ENCODE measurements at places on chromosomes 3 and 15. TPM values are rescaled to one million over a fixed set of nuclear protein-coding genes. Genes with fewer than 3 reads are reported as not detected.
A peak's percentile ranks its signal among the peaks of the same experiment; 100 is the strongest.

GRCh38 chr15:50318697-50319096 is 36.3 kb downstream of the GABPB1 start:
- DNase-seq: no peak

GRCh38 chr3:170867143-170867937 is 2.7 kb downstream of the RPL22L1 start:
- no peak for DNase-seq

DNA sequence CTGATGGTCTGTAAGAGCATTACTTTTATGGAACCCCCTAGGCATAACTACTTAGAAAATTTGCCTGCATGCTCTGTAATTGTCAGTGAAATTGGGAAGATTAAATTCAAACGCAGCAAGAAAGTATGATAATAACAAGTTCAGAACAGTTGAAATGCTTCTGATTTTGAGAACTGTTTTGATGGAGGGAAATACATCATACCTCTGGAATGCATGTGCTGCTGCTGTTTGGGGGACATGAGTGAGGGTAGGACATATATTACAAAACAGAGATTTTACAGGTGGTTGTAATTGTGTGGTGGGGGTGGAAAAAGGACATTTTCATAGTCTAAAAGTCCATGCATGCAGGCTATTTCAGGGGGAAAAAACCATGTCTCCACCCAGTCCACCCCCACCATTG is 135.0 kb upstream of the DPH6 start:
- DNase-seq: no peak

GRCh38 chr3:155995525-155996370 is 124.6 kb upstream of the KCNAB1 start:
- no peak for DNase-seq

DNA sequence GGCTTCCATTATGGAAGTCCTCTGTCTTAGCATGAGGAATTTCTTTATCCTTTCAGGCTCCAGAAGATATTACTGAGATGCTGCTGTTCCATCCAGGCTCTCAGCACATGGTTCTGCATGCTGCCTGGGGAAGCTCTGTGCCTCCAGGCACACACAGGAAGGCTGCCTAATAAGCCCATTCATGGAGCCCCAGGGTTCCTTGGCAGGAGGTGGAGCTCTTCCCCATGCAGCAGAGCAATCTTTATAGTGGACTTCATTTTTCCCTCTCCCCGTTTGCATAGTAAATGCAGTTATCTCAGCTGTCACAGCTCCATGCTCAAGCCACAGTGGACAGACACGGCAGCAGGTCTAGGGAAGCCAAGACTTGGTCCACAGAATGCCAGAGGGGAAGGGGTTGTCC is 57.6 kb downstream of the BOC start:
- no peak for DNase-seq

GRCh38 chr15:99450896-99451358 is 114.9 kb upstream of the MEF2A start:
- peak; percentile 33 for DNase-seq

- no peak for DNase-seq
Observed at GRCh38 chr15:76381366-76381765, 44.8 kb downstream of the ISL2 start.

TRPM1 gene
- total RNA-seq: not detected

C3orf70 gene
- 0.79 TPM for total RNA-seq

GRCh38 chr3:56940976-56941375 is 119.5 kb upstream of the SPATA12 start:
- no peak for DNase-seq

CHRNB4 gene
- 0.38 TPM for total RNA-seq

- no peak for DNase-seq
Observed at GRCh38 chr15:96125721-96126415, 204.6 kb upstream of the NR2F2 start.

DNA sequence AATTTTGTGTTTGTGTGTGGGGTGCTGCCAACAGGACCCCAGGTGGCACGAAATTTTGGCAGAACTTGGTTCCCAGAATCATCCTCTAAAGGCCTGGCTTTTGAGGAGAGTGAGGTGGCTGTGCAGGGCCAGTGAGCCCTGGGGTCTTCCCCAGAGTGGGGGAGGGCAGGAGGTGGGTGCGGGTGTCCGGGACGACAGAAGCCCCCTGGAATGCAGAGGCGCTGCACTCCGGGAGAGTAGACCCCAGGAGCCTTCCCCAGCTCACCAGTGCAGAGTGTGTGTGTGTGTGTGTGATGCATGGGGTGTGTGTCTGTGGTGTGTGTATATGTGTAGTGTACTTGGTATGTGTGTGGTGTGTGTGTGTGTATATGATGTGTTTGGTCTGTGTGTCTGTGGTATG is 44.4 kb upstream of the SEC13 start:
- DNase-seq: no peak

DNA sequence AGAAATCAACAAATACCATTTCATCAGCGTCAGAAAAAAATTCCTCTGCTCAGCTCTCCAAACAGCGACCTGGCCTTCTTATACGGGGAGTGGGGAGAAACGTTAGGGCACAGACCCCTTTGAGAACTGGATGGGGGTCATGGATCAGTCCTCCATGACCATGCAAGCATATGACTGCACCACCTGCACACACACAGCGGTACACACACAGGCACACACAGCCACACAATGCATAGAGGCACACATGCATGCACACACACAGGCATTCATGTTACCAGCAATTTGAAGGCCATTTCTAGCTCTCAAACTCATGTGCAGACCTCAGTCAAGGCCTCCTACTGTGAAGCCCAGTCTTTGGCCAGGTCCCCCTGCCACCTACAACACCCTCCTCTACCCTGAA is 50.2 kb downstream of the SLC41A3 start:
- no peak for DNase-seq

DPPA2 gene
- total RNA-seq: 3.1 TPM

MUC4 gene
- 0.35 TPM for total RNA-seq

- no peak for DNase-seq
Observed at GRCh38 chr3:183375787-183376186, 52.6 kb downstream of the MCF2L2 start.

DNA sequence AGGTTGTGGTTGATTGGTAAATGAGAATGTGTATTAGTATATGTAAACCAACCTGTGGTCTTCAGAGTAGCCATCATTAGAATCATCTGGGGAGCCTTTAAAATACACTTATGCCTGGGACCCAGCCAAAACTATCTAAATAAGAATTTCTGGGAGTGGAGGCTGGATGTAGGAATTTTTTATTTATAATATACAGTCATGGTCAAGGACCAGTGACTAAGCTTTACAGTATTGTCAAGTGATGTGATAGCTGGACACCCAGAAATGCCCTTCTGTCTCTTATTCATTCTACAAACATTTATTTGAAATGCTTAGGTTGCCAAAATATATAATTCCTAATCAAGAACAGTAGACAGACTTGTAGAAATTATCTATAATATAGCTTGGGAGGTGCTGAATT is 132.2 kb downstream of the MBNL1 start:
- DNase-seq: no peak

DNA sequence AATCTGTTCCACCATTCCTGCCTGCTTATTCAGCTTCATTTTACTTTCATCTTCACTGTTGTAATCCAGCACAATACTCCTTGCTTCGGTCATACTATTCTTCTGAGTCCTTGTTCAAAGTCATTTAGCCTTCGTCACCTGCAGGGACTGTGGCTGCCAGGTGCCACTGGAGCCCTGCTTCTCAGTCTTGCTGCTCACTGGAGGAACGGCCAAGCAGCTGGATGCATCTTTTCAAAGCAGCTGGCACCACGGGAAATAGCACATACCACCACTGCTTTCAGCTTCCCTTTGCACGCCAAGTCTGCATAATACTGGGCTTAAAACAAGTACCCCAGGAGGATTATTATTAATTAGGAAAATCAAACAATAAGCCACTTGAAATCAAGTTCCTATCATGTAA is 287.6 kb downstream of the BCHE start:
- DNase-seq: no peak

DNA sequence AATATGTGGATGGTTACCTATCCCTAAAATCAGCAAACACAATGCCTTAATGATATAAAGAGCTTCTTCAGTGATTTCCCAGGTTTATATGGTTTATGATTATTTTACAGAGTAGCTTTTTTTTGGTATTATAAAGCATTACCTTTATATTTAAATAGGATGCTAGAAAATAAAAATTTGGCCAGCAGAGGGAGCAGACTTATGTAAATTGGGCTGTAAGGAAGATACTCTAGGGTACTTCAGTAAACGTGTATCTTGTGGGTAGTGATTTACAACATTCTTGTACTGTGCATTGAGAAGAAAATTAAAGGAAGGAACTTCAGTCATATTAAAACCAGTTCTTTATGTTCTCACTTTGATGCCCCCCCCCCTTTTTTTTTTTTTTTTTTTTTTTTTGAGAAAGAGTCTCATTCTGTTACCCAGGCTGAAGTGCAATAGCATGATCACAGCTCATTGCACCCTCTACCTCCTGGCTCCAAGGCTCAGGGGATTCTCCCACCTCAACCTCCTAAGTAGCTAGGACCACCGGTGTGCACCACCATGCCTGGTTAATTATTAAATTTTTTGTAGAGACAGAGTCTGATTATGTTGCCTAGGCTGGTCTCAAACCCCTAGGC is 167.9 kb downstream of the BBX start:
- DNase-seq: no peak

DNA sequence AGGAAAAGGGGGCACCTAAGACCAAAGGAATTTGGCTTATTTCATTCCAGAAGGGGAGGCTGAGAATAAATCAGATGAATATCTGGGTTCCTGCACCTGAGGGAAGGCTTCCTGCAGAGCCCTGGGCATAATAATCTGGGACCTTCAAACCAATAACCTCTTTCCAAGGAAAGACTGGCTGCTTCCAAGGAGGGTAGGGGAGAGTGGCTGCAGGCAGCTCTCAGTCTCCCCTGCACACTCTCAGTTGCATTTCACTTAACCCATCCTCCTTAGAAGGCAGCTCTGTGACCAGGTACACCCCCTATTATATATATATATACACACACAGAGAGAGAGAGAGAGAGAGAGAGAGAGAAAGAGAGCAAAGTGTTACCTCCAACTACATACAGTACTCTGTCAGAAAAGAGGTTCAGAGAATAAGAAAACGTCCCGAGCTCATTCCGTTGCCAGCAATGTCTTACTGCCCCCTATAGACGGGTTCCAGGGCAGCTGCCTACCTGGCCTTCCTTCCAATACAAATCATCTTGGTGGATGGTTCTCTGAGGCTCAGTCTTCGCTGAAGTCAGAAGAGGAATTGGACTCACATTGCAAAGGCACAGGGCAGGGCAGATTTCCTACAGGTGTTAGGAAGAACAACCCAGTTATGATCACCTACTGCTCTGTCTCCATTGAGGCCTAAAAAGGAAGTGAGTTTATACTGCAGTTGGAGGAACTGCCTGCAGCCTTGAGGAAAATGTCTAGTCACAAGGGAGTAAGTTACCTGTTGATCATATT is 26.1 kb downstream of the CAPN3 start:
- DNase-seq: peak; percentile 91

DNA sequence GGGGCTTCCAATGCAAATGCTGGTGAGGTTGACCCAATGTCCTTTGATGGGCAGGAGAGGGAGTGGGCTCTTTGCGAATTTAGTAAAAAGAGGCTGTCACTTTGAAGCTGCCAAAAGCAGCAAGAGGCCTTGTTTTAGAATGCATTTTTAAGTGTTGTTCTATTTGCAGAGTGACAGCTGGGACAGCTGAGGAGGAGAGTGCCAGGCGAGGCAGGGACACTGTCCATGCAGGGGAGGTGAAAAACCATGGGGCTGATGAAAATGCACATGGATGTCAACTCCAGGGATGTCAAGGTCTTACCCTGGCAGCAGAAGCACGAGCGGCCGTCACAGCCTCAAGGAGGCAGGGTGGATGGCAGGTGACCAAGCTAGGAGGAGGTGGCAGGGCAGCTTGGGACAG is 279.8 kb downstream of the ADAMTS17 start:
- DNase-seq: no peak

CLRN1 gene
- not detected for total RNA-seq

DNA sequence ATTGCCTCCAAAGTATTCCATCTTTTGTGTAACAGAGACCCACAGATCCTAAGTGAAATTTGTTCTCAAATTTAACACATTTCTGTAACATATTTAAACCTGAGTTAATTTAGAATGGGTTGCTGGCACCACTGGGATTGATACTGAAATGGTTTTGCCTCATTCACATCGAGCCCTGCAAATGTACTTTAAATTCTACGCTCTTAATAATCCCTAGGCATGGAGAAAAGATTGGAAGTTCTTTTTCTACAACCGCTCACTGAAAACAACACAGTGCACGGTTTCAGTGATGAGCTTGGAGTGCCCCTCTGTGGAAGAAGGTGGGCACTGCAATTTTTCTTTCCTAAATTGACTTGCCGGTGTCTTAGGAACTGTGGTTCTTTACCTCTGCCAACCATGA is 109.9 kb upstream of the ATP11B start:
- peak; percentile 90 for DNase-seq

DNA sequence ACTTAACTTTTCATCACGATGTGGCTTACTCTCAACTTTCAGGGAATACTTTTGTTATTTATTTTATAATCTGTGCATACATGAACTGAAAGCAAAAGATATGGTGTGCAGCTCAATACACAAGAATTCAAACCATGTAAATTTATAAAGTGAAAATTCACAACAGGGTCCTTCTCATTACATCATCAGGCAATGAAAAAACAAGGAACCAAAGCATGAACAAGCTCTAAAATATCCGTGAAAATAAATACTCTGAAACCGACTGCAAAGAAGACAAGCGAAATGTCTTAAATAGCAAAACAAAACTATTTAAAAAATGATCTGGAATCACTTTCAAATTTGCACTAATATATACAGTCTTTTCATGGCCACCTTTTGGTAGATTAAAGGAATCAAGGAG is 28.9 kb downstream of the GNB5 start:
- no peak for DNase-seq

CELSR3 gene
- total RNA-seq: 17.3 TPM

DNA sequence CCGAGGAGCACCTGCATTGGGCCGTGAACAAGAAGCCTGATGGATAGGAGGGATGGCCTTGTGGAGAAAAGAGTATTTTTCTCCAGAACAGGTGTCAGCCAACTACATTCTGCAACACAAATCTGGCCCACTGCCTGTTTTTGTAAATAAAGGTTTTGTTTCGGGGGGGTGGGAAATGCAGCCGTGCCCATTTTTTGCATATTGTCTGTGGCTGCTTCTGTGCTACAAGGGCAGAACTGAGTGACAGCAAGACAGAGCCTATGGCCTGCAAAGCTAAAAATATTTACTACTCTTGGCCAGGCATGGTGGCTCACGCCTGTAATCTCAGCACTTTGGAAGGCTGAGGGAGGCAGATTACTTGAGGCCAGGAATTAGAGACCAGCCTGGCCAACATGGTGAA is 95.9 kb upstream of the AKAP13 start:
- DNase-seq: no peak

DNA sequence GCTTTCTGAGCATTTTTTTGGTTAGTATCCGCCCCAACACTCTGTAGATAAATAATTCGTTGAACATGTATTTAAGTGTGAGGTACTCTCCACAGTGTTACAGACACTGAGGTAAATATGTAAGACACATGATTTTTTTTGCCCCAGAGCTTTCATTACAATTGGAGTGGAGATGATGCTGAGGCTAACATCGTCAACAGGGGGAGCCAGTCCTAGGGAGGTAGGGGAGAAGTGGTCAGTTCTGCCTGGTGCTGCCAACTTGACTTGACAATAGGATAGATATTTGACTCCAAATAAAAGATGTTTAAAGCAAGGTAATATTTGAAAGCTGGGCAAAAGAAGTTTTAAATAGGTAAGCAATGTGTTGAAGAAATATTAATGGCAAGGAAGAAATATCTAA is 295.7 kb downstream of the UNC13C start:
- DNase-seq: peak; percentile 66

- DNase-seq: no peak
Observed at GRCh38 chr15:93020976-93021772, 67.8 kb downstream of the RGMA start.

GRCh38 chr3:16366-16765 is 180.2 kb upstream of the CHL1 start:
- no peak for DNase-seq
